ENCODE measurements at places on chromosomes 13 and 19.

DNA sequence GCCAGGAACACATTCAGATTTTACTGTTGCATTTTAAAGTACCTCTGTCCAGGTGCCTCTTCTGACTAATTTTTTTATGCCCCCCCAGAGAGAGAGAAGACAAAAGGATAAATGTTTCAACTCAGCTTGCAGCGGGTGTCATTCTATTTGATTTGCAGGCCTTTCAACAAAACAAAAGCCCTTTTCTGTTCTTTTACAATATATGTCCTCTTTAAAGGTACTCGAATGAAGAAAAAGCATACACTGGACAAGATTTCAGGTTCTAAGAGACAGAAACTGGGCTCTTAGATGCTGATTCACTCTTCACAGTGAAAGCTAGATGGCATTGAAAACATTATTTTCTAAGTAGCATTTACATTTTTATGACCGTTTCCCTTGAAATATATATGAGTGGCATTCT, 2.9 kb upstream of the FRY start:
- DNase-seq: no peak

- no peak for DNase-seq
Measured at GRCh38 chr19:46386151-46386550, 27.2 kb downstream of the CCDC8 start.

DNA sequence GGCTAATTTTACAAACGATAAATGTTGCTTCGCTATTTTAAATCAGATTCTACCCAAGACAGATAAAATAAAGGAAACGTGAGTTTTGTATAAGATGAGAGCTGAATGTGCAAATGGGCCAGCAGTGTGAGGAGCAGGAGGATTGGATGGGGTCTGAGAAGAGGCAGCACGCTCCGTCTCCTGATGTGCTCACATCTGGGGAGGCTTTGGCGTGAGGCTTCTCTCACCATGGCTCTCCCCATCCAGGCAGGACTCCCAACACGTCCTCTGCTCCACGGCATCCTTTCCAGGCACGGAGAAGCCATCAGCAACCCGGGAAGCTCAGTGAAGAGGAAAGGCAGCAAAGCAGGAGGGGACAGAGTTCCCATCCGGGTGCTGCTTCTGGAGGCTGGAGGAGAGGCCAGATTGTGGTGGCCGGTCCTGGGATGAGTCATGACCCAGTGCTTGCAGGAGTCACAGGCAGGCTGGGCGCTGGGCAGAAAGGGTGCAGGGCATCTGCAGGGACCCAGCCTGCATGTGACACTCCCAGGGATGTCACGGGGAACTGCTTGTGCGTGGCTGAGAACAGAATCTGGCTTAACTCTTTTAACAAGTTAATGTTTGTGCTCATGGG, 47.5 kb downstream of the ZNF536 start:
- no peak for DNase-seq

DNA sequence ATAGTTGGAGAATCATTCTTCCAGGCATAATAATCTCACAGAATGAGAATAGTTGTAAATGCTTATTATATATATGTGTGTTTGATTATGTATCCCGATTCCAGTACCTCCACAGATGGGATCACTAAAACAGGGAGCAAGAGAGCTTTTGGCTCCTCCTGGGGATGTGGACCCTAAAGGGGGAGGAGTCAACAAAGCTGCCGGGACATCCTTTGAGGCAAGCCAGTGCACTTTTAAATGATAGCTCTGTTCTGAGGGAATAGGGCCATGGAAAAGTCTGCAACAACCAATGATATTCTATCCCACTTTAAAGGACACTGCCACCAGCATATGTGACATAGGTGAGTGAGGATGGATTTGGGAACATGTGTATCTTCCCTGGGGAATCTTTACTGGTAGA, 40.8 kb downstream of the SLITRK5 start:
- DNase-seq: no peak

DNA sequence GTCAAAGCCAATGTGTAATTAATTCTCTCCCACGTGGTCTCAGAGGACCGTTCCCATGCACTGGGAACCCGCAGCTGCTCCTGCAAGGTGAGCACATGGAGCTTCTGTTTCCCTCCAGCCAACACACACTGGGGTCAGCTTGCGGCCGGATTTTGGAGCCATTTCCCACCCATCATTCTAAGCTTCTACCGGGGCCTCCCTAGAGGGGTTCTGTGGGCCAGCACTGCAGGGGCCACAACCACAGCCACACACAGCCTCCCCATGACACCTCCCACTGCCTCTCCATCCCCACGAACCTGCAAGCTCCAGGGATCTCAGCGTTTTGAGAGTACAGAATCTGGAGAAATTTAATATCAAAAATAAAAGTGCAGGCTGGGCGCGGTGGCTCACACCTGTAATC, 120.7 kb upstream of the SOX1 start:
- DNase-seq: no peak

- no peak for DNase-seq
Measured at GRCh38 chr13:104759069-104759468, 1692.9 kb upstream of the SLC10A2 start.

GRCh38 chr19:58248886-58249285, 20.2 kb downstream of the ZNF544 start:
- no peak for DNase-seq

DNA sequence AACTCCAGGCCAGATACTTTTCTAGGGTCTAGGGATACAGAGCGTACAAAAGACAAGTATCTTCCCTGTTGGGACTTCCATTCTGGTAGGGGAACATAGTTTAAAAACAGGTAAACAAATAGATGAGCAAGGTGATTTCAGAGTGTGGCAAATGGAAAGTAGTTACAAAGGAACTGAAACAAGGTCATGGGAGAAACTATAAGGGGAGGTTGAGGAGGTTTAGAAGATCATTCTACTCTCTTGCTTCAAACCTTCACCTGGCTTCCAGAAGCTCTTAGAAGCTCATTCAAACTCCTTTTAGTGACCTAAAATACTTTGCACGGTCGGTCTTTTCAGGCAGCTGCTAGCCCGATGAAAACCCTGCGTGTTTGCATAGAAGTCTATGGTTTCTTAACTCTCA, 9.1 kb downstream of the FFAR2 start:
- DNase-seq: no peak

DNA sequence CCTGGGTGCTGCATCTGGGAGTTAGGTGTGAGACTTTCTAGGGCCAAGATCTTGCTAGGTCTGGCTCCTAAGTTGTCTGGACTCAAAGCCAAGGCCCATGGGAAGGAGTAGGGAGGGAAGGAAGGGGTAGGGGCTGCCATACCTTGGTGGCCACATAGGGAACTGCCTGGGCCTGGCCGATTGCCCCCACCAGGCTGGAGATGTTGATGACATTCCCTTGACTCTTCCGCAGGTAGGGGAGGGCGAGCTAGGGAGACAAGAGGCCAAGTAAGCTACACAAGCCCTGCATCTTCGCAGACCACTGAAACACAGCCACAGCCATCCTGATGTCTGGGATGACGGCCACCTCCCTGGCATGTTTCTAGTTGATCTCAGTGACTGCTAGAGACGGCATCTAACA, 4.1 kb upstream of the BCAT2 start:
- DNase-seq: no peak

GRCh38 chr13:26435646-26436045, 121.8 kb upstream of the WASF3 start:
- DNase-seq: no peak

GRCh38 chr13:52617070-52618060, 24.9 kb upstream of the HNRNPA1L2 start:
- DNase-seq: peak; percentile 75

- no peak for DNase-seq
Measured at GRCh38 chr13:41500511-41500910, 43.2 kb downstream of the RGCC start.

DNA sequence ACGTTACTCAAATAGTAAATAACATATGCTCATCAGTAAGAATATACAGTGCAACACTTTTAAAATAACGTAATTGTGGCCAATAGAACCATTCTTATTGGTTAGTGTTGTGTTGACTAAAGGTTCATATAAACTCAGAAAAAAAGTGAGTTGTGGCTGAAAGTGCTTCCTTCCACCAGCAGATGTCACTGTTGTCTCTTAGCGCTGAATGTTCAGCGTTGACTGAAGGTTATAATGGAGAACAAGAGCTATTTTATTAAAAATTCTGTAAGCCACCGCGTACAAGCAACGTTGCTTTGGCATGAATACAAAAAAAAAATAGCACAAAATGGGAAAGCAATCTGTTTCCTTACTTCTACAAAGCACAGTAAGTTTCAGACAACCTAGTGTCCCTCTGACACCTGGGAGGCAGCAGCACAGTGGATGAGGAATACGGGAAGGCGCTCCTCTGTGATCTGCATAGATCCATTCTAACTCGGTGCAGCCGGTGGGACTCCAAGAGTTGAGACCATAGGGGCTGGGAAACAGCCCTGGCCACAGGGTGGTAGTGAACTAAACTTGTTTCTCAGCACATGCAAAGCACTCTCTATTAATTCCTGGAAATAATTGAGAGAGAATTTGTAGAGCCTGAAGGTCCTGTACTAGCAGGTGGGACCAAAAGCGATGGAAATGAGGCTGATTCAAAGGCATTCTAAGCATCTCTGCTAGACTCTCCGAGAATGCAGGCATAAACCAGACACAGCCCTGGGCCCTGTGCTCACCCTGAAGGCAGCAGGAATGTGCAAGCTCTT, 23.9 kb upstream of the OXGR1 start:
- peak; percentile 7 for DNase-seq

- DNase-seq: no peak
Measured at GRCh38 chr19:31152906-31153305, 196.3 kb downstream of the TSHZ3 start.

GRCh38 chr13:75359266-75359665, 122.7 kb downstream of the TBC1D4 start:
- DNase-seq: no peak

DNA sequence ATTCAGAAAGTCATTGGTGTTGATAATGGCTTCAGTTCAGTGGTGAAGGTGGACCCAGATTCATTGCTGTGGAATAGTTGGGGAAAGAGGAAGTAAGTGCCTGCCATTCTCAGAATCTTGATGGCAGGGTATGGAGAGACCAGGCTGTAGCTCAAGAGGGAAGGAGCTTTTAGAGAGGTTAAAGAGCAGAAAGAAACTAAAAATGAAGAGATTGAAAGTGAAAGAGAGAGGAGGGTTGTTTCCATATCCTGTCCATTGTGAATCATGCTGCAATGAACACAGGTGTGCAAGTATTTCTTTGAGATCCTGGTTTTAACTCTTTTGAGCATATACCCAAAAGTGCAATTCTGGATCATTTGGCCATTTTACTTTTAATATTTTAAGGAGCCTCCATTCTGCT, 12.5 kb downstream of the GJB6 start:
- DNase-seq: no peak

GRCh38 chr19:58544591-58545285, 874 bp downstream of the TRIM28 start:
- DNase-seq: peak; percentile 67

DNA sequence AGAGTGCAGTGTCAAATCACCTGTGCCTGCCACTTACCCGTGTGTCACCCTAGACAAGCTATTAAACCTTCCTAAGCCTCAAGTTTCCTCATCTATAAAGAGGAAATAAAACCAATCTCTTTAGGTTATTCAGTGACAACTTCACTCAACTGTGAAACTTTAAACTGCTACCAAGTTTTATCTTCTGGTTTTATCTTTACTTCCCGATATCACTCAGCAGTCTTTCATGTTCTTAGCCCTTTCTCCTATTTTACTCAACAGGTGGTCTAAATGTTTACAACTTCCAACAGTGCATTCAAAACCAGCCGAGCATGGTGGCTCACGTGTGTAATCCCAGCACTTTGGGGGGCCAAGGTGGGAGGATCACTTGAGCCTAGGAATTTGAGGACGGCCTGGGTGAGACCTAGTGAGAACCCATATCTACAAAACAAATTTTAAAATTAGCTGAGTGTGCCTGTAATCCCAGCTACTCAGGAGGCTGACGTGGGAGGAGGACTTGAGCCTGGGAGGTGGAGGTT, 59.6 kb downstream of the GPALPP1 start:
- DNase-seq: no peak

DNA sequence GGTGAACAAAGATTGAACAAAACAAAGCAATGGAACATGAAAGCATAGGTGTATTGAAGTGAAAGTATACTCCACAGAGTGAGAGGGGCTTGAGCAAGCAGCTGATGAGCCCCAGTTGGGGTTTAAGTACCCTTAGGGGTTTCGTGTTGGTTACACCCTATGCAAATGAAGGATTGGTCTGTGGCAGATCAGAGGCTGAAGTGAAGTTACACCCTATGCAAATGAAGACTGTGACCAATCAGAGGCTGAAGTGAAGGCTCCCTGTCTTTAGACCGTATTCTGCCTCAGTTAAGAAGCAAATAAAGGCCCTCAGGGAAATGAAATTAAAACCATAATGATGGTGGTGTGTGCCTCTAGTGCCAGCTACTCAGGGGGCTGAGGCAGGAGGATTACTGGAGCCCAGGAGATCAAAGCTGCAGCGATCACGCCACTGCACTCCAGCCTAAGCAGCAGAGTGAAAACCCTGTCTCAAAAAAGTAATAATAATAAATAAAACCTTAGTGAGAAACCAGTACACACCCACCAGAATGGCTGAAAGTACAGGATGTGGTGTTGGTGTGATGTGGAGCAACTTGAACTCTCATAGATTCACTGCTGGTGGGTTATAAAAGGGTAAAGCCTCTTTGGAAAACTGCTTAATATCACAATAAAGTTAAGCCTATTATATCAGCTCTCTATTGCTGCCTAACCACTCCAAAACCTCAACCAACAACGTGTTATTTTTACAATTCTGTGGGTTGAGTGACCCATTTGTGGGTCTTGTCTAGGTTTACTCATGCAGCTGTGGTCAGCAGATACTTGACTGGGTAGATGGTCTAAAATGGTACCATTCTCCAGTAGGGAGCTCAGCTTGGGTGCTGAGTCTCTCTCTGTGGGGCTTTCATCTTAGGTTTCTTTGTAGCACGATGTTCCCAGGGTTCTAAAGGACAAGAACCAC, 12.8 kb upstream of the UPF3A start:
- DNase-seq: no peak

DNA sequence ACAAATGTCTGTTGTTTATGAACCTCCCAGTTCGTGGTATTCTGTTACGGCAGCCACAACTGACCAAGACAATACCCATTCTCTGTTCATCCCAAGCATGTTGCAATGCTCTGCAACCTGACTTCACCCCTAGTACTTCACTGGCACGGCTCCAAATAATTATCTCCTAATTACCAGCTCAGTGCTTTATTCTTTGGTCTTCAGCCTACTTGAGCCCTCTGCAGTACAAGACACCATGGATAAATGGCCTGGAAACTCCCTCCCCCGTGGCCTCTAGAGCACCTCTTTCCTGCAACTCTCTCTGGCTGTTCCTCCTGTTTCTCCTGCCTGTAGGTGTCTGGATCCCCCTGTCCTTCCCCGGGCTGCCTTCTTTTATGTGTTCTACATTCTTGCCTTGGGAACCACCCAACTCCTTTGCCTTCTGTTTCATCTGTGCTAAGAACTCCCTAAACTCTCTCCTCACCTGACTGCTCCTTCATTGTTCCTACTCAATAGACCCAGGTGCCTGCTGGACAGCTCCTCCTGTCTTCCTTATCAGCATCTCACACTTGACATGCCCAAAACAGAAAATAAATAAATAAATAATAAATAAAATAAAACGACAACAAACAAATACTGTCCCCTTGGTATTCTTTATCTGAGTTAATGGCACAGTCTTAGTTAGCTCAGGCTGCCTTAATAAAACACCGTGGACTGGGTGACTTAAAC, 200.4 kb upstream of the IPO5 start:
- no peak for DNase-seq
